ENCODE measurements at places on chromosomes 3 and 15.

- DNase-seq, result no peak
These were observed 7.9 kb upstream of the ANO10 start for GRCh38 chr3:43629741-43630140.

GRCh38 chr3:183854318-183855035 lies 29.1 kb upstream of the MAP6D1 start:
- DNase-seq, result no peak

DNA sequence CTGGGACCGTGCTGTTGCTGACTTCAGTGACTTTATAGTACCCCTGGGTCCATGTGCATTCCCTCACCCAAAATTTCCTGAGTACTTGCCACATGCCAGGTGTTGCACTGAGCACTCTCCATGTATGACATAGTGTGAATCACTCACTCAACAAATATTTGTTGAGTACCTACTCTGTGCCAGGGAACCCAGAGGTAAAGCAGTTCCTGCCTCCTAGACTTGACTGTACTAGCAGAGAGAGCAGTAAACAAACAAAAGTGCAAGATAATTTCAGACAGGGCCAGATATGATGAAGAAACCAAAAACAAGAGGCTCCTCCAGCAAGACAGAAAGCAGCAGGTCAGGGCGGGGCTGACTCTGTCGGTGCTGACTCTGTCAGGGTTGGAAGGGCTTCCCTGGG lies 12.2 kb downstream of the TGM4 start:
- DNase-seq, result no peak

DNA sequence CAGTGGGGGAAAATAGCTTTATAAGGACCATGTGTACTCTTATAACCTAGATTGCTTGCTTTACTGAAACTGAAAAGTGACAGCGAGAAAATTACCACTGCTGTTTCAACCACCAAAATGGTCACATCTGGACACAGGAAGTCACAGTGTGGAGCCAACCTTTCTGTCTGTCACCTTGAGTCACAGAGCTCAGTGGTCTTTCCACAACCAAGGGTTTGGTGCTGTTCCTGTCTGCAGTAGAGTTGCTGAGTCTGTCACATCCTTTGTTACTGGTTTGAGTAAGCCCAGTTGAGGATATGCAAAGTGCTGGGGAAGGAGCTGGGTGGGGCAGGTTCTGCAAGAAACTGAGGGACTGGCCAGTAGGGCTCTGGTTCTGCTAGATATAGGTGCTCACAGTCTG lies 139.1 kb upstream of the EIF1B start:
- no peak for DNase-seq

GRCh38 chr3:71801986-71802385 lies 17.0 kb upstream of the PROK2 start:
- DNase-seq, result no peak

GRCh38 chr3:77541203-77541922 lies 501.5 kb downstream of the ROBO2 start:
- DNase-seq, result no peak

DNA sequence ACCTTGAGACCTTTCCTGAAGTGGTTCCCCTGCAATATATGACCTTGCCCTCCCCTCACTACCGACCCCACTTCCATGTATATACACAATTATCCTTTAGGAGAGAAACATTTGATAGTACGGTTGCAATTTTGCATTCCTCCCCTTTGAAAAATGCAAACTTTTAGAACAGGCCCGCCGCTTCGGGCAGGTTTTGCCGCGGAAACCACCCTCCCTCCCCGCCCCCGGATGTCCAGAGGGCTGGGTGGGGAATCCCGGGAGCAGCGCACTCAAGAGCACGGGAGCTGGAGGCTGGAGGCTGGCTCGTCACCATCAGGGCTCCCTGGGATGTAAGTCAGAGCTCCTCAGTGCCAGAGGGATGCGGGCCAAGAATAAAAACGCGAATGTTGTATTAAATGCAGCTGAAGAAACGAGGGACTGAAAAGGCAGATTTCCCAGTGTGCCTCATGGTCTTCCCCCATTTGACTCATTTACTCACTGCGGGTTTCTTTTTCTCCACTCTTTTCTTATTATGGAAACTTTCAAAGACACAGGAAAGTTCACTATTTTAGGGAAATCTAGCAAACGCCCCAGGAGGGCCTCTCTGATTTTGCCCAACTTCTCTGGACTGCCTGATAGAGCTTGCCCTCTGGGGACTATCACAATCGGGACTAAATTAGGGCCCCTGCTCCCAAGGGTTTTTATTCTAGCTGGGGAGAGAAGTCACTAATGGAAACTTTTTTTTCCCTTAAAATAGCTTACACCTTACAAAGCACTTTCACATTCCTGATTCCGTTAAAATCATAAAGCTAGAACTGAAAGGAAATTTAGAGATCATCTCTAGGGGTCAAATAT lies 2.9 kb upstream of the USP3 start:
- DNase-seq, result peak; percentile 93

DNA sequence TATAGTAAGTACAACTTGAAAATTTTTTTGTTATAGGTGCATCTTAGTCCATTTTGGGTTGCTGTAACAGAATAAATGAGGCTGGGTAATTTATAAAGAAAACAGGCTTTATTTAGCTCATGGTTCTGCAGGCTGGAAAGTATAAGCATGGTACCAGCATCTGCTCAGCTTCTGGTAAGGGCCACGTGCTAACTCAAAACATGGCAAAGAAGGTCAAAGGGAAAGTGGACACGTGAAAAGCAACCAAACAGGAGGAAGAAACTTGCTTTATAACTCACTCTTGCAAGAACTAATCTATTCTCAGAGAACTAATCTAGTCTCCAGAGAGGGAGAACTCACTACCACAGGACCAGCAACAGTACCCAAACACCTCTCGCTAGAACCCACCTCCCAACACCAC lies 9.1 kb downstream of the HDGFL3 start:
- DNase-seq, result no peak

DNA sequence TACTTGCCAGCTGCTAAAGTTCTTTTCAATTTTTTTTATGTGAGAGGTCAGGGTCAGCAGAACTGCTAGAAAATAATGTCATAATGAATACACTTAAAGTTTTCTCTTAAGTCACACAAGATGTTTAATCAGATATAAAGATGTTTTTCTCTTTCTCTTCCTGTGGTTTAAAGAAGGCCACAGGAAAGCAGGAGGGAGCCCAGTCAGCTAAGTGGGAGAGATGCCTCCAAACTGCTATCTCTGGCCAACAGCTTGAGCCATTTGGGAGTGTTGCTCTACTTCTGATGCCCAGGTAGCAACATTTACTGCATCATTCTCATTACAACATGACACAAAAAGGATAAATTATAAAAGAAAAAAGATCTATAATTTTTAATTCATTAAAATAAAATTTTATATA lies 45.7 kb upstream of the NLGN1 start:
- DNase-seq, result no peak

DNA sequence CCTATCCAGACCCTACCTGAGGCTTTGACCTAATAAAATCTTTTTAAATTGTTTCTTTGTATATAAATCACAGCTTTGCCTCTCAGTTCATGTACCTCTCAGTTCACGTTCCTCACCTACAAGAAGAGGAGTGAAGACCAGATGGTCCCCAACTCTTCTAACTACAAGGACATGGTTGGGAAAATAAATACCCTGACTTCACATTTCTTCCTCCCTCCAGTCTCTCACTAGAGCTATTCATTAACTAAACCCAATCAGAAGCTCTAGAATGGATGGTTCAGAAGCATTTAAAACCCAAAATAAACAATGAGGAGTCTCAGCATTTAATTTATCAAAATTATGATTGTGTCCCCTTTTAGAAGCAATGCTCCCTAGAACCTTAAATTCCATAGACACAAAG lies 97.3 kb upstream of the AGTR1 start:
- no peak for DNase-seq

DNA sequence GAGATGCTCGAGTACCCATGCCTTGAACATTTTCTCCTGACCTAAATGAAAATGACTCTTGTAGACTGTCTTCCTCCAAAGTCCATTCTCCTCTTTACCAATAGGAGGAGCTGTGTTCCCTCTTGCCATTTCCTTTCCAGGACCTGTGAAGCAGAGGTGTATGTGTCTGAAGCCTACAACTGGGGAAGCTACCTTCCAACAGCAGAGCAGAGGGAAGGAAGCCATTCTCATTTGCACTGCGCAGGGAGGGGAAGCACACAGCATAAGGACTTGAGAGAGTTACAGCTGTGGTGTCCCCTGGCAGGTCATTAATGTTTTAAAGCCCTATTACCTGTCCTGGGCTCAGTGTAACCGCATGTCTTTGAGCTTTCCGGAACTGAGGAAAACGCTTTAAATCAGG lies 38.7 kb downstream of the HSPBAP1 start:
- DNase-seq, result no peak

DNA sequence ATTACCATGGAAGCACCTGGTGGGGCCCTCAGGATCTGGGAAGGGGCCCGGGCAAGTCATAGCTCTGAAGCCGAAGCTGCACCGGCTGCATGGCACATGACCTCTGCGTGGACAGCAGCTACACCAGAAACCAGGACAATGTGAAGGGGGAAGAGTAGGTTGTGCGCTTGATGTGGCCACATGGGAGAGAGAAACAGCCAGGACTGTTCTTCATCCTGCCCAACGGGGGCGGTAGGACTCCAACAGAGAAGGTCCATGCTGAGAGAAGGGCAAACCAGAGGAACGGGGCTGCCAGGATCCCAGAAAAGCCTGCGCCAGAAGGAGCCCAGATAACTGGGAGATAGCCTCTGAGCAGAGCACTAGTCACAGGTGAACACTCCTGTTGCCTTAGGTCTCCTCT lies 54.9 kb upstream of the PRR20G start:
- DNase-seq, result no peak

- DNase-seq, result peak; percentile 83
These were observed at the start of gene FLNB for GRCh38 chr3:58008141-58009025. TSS of gene FLNB (plus strand) at chr3:58008422. CDS start at chr3:58008565, 143 bp downstream.

DNA sequence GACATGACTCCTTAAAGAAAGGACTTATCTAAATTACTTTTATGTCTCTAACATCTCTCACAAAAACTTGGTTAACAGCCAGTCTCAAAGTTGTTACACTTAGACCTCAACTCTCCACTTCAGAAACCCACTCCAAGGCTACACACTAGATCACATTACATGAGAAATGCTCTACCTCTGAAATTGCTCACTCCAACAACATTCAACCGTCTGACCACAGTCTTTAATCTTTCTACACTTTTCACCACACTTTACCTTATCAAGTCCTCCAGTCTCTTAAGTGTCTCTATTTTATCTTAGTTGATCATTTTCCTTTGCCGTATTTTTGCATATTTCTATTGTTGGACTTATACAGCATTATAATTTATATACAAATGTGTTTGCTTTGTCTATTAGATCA lies 5.8 kb downstream of the SLC12A6 start:
- DNase-seq, result no peak

DNA sequence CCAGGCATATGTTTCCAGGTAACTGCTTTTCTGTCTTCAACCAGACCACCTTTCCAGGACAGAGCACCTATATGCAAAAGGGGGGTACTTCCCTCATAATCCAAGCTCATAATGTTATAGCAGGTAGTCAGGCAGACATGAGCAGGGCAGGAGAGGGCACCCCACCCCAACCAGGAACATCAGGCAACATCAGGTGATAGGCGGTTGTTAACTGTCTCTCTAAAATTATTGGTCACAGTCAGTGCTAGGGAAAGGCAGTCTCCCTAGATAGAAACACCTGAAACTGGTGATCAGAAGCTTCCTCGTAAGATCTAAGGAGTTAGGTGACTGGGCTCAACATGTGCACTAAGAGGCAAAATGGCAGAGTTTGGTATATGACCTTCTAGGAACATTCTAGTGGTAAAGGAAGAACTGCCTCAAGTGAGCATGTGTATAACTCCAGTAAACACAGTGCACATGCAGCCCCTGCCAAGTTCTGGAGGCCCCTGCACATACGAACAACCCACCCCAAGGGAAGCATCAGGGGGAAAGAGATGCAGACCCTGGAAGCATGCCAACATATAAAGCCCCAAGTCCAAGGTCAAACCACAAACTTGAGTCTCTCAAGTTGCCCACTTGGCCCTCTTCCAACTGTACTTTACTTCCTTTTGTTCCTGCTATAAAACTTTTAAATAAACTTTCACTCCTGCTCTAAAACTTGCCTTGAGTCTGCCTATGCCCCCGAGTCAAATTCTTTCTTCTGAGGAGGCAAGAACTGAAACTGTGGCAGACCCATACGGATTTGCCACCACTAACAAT lies 270.9 kb downstream of the ULK4 start:
- no peak for DNase-seq

DNA sequence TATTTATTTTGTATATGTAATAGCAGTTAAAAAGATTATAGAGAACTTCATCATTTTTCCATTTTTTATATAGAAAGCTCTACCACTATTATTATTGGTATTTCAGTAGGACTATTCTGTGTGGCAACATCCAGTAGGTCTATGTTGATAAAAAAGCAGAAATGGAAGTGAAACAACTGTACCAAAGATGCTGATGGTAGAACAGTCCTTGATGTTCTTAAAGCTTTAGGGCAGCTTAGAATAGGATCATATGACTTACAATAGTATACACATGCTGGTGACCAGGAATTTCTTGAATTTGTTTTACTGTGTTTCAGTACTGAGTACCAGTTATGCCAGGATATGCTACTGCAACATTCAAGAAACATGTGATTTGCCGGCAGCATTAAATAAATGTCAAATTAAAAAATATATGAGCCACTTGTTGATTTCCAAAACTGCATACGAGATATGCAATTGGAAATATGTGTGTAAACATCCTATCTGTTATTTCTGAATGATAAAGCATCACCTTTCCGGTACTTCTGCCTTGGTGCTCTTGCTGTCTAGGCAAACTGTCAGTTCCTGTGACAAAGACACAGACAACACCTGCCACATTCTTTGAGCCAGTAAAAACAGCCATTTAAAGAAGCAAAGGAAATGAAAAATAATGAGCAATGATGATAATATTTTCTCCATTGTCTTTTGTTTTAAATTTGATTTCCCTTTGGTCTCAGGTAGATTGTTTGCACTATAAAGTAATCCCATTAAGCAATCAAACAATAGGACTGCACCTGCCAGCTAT lies 649.2 kb downstream of the ZPLD1 start:
- DNase-seq, result no peak

DNA sequence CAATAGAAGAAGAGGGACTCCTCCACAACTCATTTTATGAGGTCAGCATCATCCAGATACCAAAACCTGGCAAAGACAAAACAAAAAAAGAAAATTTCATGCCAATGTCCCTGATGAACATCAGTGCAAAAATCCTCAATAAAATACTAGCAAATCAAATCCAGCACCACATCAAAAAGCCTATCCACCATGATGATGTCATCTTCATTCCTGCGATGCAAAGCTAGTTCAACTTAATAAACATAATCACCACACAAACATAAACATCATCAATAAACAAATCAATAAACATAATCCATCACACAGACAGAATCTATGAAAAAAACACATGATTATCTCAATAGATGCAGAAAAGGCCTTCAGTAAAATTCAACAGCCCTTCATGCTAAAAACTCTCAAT lies 342.1 kb downstream of the RSL24D1 start:
- DNase-seq, result no peak

GRCh38 chr3:73255609-73256029 lies 194.2 kb downstream of the EBLN2 start:
- no peak for DNase-seq

DNA sequence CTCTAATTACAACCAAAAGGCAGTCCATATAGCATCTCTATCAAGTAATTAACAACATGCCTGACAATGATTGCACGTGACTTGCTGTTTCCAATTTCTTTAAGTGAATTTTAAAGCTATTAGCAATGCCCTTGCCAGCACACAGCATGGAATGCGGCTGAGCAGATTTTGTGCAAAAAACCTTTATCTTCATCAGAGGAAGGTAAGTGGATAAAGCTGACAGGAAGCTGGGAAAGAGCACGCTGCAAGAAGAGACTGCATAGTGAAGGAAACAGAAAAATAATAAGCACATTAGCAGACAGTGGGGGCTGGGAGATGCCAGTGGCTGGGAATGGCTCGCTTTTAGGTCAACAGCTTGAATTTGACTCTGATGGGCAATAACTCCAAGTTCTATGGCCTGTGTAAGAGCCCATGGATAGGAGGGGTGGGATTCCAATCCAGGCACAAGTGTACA lies 138.8 kb downstream of the PDZRN3 start:
- DNase-seq, result no peak

Measured in suprapubic skin (tissue), 4 donors.